ENCODE measurements at places on chromosomes 13 and 19.

- no peak for DNase-seq
Measured at GRCh38 chr19:4357095-4357797, 13.9 kb downstream of the MPND start.

- DNase-seq, result peak; percentile 71
Measured at GRCh38 chr13:79423801-79424642, 18.0 kb upstream of the RBM26 start.

DNA sequence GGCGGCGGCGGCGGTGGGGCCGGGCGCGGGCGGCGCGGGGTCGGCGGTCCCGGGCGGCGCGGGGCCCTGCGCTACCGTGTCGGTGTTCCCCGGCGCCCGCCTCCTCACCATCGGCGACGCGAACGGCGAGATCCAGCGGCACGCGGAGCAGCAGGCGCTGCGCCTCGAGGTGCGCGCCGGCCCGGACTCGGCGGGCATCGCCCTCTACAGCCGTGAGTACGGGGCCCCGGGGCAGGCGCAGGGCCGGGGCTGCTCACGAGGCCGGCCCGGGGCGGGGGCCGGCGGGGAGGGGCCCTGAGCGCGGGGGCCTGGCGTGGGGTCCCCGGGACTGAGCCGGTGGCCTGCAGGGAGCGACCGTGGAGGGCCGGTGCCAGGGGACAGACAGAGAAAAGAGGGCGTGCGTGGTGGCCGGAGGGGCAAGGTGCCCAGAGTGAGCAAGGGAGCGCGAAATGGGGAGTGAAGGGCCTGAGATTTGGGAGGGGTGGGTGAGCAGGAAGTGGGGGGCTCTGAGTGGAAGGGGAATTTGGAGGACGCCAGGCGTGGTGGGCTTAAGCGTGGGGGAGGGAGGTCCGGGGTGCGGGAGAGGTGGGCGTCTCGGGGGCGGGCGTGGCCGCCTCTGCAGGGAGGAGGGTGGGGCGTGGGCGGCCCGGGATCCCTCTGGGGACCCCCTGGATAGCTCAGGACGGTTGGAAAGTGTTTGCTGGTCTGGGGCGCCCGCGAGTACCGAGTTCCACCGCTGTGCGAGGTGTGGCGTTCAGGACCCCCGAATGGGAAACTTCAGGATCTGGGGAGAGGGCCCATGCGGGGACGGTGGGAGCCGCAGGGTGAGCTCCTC lies 575 bp downstream of the CARM1 start:
- peak; percentile 76 for DNase-seq

GRCh38 chr13:63680704-63681103 lies 2265.1 kb upstream of the PCDH20 start:
- DNase-seq, result no peak

DNA sequence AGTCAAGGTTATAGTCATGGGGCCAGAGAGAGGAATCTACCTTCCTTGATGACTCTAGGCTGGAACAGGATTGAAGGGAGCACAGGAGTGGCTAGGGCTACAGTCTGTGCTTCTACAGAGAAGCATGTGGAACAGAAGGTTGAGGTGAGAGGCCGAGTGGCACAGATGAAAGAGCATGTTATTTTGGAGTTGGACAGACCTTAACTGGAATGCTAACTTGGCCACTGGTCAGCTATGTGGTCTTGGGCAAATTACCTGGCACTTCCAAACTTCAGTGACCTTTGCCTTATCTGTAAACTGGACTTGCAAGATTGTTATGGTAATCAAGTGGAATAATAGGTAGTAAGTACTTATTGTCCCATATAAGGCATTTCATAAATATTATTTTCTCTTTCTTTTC lies 252.7 kb downstream of the KCNRG start:
- no peak for DNase-seq

DNA sequence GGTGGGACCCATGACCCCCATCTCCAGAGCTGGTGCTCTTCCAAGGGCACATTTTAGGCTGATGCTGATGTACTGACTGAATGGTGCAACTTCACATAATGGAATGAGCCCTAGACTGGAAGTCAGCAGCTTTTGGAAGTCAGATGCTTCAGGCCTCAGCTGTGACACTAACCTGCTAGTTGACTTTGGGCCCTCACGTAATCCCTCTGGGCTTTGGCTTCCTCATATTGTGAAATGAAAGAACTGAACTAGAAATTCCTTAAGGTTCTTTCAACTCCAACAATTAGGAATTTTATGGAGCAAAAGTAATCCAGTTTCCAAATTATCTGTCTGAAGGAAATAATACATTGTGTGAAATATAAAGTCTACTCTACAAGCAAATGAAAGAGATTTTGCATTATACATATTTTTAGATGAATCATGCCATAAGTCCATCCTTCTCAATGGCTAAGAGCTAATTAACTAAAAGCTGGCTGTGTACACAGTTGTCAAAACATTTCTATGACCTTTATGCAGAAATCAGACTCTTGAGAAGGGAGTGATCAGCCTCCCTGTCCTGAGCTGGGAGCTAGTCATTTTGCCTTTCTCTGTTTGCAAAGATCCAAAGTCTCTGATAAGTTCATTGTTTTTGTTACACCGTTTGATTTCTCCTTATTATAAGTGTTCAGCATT lies 204.2 kb downstream of the DCLK1 start:
- DNase-seq, result no peak

DNA sequence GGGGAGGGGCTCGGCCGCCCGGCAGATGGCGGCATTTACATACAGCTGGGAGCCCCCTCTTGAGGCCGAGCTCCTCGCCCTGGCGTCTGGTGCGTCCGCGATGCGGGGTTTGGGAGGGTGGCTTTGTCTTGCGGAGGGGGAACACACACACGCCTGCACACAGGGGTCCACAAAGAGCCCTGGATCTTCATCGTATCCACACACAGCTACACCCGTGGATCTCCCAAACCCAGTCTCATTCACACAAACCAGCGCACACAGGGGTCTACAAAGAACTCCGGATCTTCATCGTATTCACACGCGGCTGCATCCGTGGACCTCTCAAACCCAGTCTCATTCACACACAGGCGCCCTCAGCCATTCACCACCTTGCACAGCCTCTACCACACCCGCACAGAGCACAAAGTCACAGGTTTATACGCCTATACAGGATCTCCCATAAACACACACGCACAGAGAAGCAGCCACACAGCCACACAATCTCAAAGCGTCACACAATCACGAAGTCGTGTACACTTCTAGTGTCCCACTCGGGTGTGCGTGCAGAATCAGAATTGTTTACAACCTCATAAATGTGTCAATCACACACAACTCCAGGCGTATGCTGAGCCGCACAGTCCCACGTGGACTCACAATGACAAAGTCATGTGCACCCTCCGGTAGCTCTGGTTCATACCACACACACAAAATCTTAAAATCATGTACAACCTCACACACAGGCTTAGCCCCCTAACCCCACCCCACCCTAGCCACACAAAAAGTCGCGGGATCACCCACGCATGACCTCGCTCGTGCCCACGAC lies 550 bp upstream of the DLL3 start:
- DNase-seq, result peak; percentile 38

- no peak for DNase-seq
Measured at GRCh38 chr13:111515307-111515617, 194.8 kb downstream of the TEX29 start.
